ENCODE measurements at places on chromosomes 1 and 21.

DNA sequence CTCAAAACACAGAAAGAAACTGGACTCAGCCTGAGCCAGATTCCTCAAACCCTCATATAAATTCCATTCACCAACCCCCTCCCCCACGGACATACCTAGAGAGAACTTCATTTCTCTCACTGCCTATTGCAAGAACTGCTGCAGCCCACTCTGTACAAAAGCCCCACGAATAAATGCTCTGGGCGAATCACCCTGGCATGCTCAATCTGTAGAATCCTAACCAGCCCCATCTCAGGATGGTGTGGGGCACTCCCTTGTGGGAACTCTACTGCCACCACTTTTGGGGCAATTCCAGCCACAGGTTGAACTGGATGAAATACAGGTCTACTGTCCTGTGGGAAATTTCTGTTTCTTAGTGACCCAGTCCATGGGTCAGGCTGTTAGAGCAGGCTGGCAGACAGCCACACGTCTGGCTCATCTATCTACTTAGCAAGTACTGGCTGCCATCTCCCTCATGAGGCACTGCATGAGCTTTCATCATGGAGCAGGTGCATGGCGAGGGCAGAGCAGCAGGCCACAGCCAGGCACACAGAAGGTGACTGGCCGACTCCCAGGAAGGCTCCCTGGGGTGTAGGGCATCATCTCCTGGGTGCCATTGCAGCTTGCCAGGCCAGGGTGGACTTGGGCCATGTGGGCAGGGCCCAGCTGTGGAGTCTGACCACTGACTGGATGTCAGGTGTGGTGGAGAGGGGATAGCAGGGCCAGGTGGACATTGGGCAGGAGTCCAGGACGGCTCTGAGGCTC is 1.6 kb upstream of the C1orf35 start:
- no peak for DNase-seq

DNA sequence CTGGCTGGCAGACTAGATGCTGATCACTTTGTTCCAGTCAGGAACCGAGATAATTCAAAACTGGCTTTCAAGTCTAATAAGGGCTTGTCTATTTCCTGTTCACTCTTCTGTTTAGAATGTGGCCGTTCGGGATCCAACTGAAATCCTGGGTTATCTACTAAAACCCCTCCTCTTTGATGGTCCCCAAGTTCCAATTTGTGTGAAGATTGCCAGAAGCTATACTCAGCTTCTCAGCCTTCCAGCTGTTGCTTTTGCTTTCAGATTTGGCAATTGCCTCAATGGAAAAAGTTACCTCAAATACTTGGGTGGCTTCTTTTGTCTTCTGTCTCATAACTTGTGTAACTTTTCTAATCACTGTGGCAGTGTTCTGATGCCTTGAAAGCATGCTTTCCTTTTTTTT is 43.7 kb downstream of the BTBD8 start:
- peak; percentile 12 for DNase-seq

DNA sequence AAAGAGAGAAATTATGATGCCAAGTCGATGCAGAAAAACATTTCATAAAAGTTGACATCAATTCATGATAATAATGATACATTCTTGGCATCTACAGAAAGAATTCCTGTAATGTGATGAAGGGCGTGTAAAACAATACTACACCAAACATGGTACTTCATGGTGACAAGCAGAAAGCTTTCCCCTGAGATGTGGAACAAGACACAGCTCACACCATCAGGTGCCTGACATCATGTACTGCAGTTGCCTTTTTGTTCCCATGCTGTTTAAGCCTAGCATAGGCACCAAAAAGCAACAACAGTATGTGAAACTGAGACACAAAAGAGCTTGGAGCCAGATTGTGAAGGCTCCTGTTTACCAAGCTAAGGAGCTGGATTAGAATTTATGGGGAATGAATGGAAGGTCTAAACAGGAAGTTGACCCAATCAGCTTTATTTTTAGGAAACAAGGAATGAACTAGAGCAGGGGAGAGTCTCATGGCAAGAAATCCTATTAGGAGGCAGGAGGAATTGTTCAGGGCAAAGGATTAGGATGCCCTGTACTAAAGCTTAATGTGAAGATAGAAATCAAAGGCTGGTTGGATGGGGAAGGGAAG is 67.2 kb downstream of the SYDE2 start:
- no peak for DNase-seq

GRCh38 chr21:19034041-19034440 is 630.5 kb upstream of the TMPRSS15 start:
- no peak for DNase-seq

DNA sequence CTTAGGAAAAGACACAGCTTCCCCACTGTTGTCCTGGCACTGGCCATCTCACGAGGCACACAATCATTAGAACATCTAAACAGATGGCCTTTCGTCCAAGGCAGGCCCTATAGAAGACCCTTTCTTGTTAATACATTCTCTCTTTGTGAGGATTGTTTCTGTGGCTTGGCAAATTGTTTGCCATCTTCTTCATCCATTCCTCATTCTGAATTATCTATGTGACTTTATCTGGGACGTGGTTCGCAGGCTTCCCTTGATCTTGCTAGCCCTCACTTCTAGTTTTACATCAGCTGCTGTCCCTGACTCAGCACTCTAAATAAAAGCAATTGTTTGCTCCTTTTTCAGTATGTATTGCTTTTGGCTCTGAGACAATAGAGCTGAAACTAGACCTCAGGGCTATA is 101.1 kb upstream of the ZC3H11B start:
- DNase-seq = no peak

GRCh38 chr1:1309251-1310108 is 1.1 kb downstream of the PUSL1 start:
- DNase-seq = peak; percentile 36

DNA sequence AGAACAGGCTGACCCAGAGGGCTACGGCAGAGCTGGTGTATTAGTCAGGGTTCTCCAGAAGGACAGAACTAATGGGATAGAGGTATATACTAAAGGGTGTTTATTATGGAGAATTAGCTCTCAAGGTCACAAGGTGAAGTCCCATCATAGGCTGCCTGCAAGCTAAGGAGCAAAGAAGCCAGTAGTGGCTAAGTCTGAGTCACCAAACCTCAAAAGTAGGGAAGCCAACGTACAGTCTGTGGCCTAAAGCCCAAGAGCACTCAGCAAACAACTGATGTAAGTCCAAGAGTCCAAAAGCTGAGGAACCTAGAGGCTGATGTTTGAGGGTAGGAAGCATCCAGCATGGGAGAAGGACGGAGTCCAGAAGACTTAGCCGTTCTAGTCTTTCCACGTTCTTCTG is 179.2 kb downstream of the BACH1 start:
- DNase-seq = no peak

DNA sequence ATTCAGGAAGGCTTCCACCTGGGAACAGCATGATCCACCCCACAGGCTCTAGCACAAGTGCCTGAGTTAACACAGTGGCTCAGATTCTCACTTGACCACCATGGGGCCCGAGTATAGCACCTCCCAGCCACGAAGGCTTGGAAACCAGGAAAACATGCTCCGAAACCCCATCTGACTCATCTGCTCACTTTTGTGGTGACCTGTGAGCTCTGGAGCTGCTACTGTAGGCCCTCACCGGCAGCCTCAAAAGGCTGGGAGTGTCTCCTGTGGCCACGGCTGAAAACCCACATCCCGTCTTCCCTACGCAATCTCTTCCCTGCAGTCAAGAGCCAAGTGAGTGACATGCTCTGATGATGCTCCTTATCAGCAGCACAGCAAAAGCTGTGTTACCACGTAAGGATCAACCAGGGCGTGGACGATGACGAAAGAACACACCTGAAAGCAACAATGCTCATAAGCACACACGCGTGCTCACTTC is 81.4 kb downstream of the TGFBR3 start:
- DNase-seq = peak; percentile 88

DNA sequence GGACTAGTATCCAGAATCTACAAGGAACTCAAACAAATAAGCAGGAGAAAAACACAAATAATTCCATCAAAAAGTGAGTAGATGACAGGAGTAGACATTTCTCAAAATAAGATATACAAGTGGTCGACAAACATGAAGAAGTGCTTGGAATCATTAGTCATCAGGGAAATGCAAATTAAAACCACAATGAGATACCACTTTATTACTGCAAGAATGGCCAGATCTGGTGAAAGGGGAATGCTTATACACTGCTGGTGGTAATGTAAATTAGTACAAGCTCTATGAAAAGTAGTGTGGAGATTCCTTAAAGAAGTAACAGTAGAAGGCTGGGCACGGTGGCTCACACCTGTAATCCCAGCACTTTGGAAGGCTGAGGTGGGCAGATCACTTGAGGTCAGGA is 73.8 kb downstream of the POU2F1 start:
- no peak for DNase-seq

GRCh38 chr1:201383647-201384405 is 6.3 kb upstream of the TNNT2 start:
- DNase-seq = no peak

DNA sequence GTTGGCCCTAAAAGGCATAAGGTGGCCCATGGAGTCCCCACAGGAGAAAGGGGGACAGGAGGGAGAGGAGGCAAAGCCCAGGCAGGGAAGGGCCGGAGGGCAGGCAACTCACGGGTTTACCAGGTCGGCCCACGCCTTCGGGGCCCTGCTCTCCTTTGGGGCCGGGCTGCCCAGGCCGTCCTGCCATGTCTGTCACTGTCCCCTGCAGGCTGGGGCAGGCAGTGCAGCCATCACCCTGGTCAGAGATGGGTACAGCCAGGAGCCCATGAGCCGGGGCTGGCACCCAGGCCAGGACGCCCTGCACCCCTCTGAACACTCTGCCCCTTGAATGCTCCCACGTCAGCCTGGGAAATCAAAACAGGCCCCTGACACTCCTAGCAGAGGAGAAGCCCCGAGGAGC is 19.8 kb downstream of the COL16A1 start:
- DNase-seq = peak; percentile 35

- DNase-seq = no peak
These were observed 67.1 kb downstream of the KCNH1 start for GRCh38 chr1:211066781-211067384.

DNA sequence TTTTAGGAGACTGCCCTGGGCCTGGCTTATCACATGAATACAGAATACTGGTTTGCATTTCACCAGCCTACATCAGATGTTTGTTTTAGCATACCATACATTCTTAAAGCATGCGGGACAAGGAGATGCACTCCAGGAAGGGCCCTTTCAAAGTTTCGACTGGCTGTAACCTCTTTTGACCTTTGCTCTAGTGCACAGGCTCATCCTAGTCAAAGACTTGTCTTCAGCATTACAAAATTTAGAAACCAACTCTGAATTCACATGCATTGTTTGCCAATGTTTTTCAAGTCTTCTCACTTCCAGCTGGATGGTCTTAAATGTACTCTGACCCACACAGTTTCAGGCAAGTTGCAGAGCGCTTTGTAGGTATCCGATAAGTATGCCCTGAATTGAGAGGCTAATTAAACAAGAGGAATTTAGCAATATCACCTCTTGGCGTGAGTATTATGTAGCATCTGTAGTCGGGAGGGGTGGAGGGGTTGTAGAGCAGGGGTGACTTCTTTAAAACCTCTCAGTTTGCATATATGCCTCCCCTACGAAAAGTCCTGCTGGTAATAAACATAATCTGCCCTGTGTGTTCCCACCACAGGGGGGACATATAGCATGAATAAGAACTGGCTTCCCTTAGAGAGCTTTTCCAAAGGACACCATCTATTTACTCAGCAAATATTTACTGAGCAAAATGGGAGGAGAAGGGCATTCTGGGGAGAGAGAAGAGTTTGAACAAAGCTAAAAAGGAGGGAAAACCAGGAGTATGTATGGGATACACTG is 24.4 kb upstream of the AHCYL1 start:
- DNase-seq = no peak

DNA sequence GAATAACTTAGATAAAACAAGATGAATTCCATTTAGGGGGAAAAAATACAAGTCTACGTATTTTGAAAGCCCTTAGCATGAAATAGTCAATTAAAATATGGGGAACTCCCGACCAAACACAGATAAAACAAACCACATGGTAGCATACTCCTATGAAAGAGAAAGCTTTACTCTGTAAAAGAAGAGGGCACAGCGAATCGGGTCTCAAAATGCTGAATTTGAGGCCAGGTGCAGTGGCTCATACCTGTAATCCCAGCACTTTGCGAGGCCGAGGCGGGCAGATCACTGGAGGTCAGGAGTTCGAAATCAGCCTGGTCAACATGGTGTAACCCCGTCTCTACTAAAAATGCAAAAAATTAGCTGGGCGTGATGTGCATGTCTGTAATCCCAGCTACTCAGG is 116.9 kb upstream of the TIAM1 start:
- peak; percentile 10 for DNase-seq

GRCh38 chr1:150257624-150258585 is at the start of gene CA14:
Gene CA14 (plus strand): TSS chr1:150257774. CDS start chr1:150258129, 355 bp downstream.
- DNase-seq = no peak

DNA sequence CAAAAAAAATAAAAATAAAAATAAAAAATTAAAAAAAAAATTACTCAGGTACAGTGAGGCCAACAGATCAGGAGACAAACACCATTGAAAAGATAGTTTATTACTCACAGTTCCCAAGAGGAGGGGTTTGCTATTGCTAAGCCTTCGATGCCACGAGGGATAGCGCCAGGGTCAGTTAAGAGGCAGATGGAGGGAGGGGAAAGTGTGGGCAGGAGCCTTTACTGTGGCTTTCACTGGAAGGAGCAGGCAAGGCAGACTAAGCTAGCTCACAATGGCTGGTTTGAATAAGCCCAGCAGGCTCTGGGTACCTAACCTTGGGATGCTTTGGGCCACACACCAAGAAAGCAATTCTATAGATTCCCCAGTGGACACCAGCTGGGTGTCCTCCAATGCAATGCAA is 12.7 kb upstream of the RNF187 start:
- no peak for DNase-seq

DNA sequence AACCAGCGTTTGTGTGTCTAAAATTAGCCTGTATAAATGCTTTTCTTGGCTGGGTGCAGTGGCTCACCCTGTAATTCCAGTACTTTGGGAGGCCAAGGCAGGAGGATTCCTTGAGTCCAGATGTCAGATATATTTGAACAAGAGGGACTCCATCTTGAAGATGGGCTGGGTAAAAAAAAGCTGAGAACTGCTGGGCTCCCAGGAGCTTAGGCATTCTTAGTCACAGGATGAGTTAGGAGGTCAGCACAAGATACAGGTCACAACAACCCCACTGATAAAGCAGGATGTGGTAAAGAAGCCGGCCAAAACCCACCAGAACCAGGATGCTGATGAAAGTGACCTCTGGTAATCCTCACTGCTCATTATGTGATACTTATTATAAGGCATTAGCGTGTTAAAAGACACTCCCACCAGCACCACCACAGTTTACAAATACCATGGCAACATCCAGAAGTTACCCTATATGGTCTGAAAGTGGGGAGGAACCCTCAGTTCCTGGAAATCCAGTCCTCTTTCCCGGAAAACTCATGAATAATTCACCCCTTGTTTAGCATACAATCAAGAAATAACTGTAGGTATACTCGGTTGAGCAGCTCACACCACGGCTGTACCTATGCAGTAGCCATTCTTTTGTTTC is 36.2 kb upstream of the ZNF496 start:
- DNase-seq = no peak

Data from activated CD4-positive, alpha-beta T cell treated with anti-CD3 and anti-CD28 coated beads for 36 hours (primary cell).